ENCODE measurements at places on chromosomes 1 and 21.

DNA sequence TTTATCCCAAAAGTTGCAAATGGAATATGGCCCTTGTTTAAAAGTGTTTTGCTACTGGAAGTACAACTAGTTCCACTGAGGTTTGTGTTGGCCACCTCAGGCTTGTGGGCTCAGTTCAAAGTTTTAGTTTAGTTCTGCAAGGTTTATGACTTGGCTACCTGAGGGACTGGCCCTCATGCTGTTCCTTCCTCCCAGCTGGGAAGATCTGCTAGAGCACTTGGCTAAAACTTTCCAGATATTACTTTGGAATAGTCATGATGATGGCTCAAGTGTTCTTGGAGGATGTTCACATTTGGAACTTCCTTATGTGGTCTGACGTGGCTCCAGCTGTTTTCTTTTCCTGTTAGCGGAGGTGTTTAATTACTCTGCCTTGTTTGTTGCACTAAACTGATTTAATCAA lies 110.2 kb upstream of the IVNS1ABP start:
- DNase-seq: no peak

DNA sequence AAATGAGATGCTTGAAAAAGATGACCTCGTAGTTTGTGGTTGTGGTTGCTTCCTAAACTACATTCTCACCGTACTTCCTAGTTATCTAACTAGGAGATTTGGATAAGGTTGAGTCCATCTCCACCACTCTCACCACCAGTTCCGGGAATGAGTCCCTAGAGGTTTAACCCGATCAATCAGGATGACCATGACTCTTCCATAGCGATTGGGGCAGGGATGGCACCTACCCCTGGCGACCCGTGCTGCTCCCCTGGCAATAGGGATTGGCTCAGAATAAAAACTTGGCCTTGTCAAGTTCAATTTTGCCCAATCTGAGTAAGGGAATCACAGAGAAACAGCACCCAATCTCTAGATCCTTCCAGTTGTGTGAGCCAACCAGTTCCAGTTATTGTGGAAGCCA lies 2.7 kb upstream of the MIS18A start:
- DNase-seq: no peak

DNA sequence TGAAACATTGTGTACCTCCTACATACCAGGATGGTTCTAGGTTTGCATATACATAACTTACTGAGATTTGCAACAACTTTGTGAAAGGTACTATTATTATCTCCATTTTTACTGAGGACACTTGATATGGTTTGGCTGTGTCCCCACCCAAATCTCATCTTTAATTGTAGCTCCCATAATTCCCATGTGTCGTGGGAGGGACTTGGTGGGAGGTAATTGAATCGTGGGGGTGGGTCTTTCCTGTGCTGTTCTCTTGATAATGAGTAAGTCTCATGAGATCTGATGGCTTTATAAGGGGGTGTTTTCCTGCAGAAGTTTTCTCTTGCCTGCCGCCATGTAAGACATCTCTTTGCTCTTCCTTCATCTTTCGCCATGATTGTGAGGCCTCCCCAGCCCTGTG lies 40.1 kb downstream of the IGSF21 start:
- DNase-seq: no peak

DNA sequence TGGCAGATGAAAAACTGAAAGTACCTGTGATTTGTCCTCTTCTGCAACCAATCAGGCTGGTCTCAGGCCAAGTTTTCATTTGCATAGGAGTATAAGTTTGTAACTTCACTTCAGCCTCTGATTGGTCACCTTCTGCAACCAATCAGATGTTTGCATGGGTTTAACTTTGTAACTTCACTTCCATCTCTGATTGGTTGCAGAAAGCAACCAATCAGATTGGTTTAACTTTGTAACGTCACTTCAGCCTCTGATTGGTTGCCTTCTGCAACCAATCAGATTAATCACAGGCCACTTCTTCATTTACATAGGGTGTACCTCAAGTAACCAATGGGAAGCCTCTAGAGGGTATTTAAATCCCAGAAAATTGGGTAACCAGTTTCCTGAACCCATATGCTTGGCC lies 18.9 kb upstream of the TUT4 start:
- DNase-seq: no peak

DNA sequence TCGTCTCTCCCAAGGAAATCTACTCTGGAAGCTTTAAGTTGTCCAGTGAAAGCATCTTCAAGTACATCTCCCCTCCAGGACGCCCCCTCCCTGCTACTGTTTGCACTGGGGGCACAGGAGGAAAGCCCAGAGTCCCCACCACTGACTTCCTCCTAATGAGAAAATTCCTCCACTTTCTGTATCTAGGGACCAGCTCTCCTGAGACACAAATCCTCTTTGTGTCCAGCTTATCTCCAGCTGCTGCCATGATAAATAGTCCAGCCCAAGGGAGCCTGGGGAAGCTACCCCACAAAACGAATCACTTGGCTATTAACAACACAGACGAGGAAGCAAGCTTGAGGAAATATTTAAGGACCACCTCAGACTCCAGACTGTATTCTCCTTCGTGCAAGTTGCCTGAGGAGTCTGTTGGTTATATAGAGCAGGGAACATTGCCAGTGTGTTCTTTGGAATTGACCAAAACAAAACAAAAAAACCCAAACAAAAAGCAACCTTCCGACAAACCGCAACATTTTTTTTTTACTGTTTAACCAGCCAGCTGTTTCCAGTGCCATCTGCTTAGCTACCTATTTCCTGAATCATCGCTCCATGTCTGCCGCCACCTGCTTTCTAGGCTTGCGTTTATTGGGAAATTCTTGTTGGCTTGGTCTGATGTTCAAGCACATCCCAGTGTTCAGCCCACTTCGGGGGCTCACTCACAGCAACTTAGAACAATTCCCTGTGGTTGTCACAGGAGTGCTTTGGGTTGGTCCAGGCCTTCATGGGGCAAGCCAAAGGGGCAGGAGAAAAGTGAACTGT lies 7.7 kb downstream of the C1orf226 start:
- DNase-seq: no peak

DNA sequence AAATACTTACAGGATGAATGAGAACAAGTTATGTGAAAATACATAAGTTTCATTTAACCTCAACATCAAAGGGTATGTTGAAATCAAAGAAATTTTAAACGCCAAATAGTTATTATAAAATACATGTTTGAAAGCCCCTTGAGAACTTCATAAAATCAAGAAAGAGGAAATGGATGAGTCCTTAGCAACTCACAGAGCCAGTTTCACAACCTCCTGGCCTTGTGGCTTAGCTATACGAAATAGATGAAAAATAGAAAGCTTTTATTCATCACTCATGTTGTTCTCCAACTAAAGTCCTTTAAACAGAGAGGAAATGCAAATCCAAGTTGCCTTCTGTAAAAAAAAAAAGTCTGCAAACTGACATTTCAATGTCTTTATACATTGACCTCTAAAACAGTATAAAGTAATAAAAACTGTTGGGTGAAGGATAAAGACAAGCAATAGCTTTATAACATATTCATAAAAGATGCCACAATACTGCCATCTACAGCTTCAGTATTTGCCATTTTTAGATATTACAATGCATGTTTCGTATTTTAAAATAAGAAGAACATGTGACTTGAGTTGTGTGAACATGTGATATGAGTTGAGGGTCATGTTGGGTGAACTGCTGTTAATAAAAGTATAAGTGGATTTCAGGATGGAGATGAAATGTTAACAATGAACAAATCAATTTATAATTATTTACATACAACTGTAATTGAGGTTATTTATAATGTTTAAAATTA lies 847.8 kb downstream of the MRPL39 start:
- DNase-seq: no peak

DNA sequence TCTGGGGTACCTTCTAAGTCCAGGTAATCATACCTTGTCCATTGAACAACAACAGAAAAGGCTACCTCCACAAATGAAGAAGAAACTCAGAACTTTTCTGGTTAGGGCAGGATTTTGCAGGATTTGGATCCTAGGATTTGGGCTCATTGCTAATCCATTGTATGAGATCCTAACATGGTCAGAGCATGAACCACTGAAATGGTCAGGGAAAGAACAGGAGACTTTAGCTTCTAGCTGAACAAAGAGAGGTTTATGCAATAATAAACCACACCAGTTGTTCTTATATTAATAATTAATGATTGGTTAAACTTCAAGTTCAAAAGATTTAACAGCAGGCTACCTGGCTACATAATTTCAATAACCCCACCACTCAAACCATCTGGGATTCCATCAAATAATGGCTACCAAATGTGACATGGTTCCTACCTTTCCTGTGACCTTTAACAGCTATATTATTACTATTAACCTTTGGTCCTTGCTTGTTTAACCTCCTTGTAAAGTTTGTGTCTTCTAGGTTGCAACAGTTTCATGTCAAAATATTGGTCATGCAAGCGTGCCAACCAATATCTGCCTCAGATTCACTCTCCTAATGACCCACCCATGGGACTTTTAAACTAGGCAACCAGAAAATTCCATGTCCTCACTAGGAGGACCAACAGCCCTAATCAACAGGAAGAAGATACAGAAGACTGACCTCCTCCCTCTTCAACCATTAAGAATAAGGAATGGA lies 60.6 kb upstream of the USH2A start:
- DNase-seq: no peak

DNA sequence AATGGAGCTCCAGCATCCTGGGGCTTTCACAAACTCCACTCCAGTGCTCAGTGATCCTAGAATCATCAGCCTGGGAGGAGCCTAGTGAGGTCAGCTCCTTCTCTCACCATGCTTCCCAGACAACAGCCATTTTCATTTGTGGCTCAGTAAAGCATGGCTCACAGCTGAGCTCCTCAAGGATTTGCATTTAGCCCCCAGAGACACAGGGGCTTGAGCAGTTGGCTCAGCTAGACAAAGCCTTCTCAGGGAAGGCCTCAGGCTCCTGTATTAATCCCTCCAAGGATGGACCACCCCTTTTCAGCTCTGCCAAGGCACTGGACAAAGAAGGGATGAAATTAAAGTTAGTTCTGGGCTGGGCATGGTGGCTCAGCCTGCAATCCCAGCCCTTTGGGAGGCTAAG lies 39.5 kb downstream of the ERI3 start:
- DNase-seq: no peak

- no peak for DNase-seq
Measured at GRCh38 chr1:76547916-76548315, 319.4 kb upstream of the ST6GALNAC5 start.

GRCh38 chr1:42807056-42807668 lies 9.8 kb upstream of the ERMAP start:
- no peak for DNase-seq

DNA sequence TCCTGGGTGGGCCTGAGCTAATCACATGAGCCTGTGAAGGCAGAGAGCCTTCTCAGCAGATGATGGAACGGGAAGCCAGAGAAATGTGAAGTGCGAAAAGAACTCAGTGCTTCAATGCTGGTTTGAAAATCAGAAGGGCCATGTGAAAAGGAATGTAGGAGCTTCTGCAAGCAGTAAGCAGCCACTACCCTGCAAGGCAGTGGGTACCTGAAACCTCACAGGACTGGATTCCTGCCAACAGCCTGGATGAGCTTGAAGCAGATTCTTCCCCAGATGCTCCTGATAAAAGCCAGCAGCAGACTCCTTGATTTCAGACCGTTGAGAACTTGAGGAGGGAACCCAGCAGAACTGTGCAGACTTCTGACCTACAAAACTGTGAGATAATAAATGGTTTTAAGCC lies 158.6 kb downstream of the SYT2 start:
- no peak for DNase-seq

DNA sequence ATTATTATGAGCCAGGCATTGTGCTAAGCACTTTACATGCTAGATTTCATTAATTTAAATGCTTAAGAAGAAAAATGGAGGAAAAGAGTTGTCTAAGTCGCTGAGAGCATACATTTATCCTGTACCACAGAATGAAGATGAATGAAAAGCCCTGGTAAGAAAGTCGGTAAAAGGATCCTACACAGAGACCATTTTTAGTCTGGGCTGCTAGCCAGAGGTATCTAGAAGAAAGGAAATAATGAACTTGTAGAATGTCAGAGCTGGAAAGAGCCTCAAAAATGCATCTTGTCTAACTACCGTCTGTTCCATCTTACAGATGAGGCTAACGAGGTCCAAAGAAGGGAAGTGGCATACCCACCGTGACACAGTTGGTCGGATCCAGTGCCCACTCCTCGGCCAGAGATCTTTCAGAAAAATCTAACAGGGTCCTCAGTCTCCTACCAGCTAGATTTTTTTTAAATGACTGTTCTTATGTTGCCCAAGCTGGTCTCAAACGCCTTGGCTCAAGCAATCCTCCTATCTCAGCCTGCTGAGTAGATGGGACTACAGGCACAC lies 12.2 kb upstream of the TNR start:
- DNase-seq: no peak

DNA sequence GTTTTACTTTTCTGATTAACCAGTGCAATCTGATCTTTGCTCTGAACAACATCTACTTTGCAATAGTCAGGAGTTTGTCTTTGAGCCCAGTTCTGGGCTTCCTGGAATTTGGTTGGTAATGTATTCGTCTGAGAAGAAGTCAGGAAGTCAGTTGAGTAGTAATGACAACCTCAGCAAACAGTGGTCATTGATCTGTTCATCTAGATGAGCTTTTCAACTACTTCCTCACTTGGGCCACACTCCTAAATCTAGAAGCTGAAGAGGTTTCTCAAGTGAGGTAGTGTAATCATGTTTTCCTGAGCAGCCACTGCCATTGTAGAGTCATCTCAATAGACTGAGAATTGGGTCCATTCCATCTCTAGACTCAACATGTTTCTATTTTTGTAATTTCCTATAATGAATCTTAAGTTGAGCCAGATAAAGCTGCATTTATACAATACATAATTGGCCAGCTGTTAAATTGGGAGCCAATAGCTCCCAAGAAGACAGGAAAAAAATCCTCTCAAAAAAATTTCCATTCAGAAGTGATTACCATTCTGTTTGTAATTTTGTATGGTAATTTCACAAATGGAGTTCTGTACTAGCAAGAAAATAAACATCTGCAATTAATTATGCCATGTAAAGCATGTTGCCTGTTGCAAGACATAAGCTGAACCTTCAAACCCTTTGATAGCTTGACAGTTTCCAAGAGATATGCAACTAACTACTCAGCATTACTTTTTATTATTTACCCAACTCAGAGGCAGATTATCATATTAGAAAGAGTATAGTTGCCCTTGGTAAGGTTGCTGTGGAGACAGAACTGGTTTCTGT lies 49.6 kb downstream of the WDR64 start:
- DNase-seq: no peak

DNA sequence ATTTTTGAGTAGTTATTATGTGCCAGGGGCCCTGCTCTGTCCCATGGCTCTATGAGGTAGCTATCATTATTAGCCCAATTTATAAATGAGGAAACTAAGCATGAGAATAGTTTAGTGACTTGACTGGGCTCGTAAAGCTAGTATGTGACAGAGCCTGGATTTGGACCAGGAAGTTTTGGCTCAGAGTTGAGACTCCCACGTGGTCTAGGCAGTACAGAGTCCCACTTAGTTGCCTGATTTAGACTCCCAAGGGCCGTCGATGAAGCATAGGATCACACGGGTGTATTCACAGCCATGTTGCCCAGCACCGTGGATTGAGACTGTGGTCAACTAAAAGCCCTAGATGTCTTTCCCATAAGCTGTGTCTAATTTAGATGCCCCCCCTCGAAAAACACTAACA lies 81.7 kb downstream of the DDX20 start:
- DNase-seq: no peak

DNA sequence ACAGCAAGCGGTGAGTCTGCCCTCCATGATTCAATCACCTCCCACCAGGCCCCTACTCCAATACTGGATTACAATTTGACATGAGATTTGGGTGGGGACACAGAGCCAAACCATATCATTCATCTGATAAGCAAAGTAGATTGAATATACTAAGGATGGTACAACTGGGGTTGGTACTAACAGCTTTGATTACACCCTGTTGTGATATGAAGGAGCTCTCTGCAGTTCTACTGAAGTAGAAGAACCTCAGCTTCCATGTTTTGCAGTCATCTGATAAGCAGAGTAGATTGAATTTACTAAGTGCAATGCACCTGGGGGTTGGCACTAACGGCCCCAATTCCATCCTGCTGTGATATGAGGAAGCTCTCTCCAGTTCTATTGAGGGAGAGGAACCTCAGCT lies 31.1 kb downstream of the RWDD3 start:
- DNase-seq: no peak
